ENCODE measurements at places on chromosomes 1 and 21.

DNA sequence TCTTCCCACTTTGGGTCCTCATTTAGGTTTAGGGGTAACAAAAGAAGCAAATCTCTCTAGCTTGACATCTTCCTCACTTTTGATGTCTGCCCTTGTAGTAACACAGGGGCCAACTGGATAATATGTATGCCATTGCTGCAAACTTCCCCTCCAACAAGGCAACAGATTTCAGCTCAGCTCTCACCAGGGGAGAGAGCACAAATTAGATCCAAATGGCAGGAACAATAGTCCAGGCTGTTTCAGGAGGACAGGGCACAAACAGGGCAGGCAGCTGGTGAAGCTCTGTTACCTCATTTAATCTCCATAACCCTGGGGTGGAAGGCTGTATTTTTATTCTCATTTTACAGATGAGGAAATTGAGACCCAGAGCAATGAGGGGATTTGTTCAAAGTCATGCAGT is 4.3 kb upstream of the PIK3R3 start:
- no peak for DNase-seq

- DNase-seq: no peak
Observed at GRCh38 chr1:181028196-181028595, 5.5 kb upstream of the STX6 start.

DNA sequence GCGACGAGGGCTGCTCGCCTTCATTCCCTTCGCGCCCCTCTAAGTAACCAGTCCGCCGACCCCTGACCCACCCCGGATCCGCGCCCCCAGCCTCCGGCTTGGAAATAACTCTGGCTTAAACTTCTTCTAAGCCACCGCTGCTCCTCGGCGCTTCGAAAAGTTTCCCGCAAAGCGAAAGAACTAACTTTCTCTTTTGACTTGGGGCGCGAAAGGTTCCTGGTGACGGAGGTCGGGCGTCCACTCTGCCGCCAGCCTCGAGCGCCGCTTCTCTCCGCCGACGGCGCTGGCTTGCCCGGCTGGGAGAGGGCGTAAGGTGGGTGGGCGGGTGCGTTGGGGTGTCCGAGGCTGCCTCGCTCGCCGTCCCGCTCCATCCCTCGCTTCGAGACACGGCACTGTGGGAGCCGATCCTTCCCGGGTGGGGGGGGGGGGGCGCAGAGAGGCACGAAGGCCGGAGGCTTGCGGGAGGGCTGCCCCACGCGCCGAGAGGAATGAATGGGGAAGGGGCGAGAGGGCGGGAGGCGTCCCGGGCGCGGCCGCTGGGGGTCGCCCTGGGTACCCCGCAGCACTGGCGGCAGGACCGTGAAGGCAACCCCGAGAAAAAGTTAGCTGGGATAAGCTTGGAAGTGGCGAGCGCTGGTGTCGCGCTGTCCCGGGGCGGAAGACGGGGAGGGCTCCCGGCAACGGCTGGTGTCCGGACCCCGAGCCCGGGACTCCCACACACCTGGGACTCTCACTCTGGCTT is 569 bp downstream of the ATF3 start:
- peak; percentile 59 for DNase-seq

GRCh38 chr1:101175886-101176285 is 60.9 kb upstream of the S1PR1 start:
- DNase-seq: no peak

DNA sequence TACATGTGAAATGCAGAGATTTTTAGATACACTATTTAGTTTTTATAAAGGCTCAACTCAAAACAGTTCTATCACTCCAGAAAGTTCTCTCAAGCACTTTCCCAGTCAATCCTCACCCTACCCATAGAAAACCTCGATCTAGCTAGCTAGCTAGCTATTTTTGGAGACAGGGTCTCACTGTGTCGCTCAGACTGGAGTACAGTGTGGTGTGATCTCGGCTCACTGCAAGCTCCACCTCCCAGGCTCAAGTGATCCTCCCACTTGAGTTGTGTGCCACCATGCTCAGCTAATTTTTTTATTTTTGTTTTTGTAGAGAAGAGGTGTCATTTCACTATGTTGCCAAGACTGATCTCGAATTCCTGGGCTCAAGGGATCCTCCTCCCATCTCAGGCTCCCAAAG is 236.9 kb downstream of the RERE start:
- DNase-seq: no peak

GRCh38 chr1:231027136-231027925 is 12.7 kb downstream of the FAM89A start:
- DNase-seq: no peak

- no peak for DNase-seq
Observed at GRCh38 chr21:42739061-42739931, 85.9 kb downstream of the PDE9A start.

- no peak for DNase-seq
Observed at GRCh38 chr1:167488786-167489185, 29.5 kb downstream of the CD247 start.

GRCh38 chr1:13929313-13929712 is 229.3 kb downstream of the PRDM2 start:
- DNase-seq: no peak

DNA sequence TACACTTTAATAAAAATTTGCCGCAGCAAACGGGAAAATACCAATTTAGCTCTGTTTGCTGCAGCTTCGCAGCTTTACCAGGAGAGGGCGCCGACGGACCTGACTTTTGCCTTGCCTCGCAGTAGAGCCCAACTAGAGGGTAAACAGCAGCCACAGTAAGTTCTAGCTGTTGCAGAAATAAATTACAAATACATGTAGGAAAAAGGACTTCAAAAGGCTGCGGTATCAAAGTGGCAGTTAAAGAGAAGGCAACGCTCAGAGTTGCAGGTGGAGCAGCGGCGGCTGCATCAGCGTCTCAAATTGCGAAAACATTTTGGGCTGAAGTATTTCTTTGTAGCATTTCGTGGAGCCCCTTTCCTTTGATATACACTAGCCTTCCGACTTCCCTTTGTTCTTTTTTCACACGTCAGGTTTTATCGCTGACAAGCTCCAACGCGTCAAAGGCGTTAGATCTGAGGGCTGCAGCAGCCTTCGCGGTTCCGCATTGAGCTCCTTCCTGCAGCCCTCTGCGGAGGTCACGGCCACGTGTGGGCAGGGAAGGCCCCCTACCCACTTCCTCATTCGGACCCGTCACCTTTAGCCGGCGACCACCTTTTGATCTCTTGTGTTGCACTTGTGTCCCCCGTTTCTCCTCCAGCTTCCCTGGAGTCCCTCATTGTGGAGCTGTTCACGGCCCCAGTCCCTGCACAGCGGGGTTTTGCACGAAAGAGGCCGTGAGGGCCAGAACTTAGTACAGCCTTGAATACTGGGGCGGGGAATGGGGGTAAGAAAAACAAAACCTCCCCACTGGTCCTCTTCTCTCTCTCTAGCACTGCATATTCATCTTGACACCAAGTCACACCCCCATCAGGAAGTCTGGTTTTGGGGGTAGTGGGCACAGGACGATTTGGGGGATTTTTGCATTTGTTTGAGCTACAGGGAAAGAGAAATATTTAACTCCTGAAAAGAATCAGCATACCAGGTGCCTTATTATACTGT is 72.8 kb downstream of the S1PR1 start:
- peak; percentile 47 for DNase-seq

DNA sequence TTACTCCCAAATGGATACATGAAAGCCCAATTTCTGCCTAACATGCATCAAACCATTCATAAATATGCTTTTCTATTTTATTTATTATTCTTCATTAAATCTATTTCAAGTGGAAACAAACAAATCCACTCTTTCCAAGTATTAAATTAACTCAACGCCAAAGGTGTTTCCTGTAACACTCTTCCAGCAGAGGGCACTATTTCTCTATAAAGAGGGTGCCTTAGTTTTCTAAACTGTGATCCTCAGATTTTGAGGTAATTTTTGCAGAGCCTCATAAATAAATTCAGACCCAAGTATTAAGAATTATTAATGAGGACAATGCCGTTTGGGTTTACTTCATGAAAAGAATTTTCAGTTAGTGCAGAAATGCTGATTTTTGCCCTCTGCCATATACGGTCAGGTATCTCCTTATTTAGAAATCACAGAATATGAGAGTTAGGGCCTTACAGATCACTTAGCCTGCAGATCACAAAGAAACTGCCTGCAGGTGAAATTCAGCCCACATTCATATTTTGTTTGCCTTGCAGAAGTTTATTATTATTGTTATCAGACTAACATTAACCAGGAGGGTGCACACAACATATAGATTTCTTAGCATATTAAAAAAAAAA is 40.1 kb upstream of the MYSM1 start:
- peak; percentile 65 for DNase-seq

DNA sequence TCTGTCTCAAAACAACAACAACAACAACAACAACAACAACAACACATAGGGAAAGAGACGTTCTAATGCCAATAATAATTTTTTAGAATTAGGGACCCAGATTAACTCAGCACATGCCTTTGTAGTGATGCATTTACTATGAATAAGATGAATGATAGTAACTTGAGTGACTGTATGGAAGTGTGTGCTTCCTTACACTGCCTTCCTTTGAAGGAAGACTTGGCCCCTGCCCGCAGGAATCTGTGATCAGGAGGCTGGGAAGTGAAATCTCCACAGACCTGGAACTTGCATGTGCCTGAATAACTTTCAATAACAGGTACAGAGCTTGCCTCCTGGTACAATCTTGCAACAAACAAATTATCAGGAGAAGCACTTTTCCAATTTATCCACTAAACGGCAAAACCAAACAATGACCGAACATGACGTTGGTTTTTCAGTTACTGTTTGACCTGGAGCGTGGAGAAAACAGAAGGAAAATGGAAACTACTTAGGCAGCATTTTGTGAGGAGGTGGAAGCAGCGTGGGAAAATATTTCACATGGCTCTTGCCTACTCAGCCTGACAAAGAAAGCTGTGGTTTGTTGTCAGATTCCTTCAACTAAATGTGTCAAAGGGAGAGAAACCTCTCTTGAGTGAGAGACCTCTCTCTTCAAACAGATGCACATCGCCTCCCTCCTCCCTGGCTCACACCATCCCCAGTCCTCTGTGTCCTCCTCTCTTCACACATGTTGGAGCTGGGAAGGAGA is 10.1 kb upstream of the ABCA4 start:
- DNase-seq: peak; percentile 37

- DNase-seq: no peak
Observed at GRCh38 chr1:229119876-229120275, 151.0 kb upstream of the RAB4A start.

GRCh38 chr1:85451236-85451830 is 13.6 kb downstream of the DDAH1 start:
- no peak for DNase-seq

GRCh38 chr21:45411810-45412206 is 6.8 kb downstream of the COL18A1 start:
- DNase-seq: no peak

- peak; percentile 47 for DNase-seq
Observed at GRCh38 chr1:182279724-182280503, 111.7 kb downstream of the GLUL start.

- DNase-seq: peak; percentile 28
Observed at GRCh38 chr1:40876891-40877290, 14.7 kb upstream of the CITED4 start.

DNA sequence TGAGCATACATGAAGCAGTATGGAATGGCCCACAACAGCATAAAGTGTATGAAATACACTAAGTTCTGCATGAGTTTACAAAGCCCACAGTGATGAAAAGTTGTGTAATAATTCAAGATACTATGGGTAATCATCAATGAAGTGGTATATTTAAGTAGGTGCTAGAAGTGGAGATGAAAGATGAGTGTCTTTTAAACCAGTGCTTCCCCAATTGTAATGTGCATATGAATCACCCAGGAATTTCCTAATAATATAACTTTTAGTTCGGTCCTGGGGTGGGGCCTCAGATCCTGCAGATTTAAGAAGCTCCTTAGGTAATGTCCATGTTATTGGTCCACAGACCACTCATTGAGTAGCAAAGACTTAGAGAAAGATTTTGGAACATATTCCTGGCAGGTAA is 184.9 kb downstream of the DUSP10 start:
- no peak for DNase-seq

- peak; percentile 39 for DNase-seq
Observed at GRCh38 chr1:184664042-184664660, 90.5 kb downstream of the EDEM3 start.

DNA sequence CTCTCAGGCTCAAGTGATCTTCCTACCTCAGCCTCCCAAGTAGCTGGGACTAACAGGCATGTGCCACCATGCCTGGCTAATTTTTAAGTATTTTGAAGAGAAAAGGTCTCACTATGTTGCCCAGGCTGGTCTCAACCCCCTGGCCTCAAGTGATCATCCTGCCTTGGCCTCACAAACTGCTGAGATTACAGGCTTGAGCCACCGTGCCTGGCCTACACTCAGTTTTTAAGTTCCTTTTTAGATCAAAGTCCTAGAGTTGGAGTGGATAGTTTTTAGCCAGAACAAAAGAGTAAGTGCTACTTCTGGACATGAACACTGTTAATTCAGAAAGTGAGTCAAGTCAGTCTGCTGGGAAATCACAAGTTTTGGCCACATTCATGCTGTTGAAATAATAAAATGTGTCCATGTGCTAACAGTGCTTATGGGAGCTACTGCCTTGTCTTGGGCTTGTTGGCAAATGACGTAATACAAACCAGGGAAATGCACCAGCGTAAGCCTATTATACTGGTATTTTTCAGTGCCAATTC is 84.2 kb downstream of the NDUFS5 start:
- DNase-seq: peak; percentile 60

GRCh38 chr1:153262462-153263157 is 3.1 kb downstream of the LORICRIN start:
- DNase-seq: no peak

DNA sequence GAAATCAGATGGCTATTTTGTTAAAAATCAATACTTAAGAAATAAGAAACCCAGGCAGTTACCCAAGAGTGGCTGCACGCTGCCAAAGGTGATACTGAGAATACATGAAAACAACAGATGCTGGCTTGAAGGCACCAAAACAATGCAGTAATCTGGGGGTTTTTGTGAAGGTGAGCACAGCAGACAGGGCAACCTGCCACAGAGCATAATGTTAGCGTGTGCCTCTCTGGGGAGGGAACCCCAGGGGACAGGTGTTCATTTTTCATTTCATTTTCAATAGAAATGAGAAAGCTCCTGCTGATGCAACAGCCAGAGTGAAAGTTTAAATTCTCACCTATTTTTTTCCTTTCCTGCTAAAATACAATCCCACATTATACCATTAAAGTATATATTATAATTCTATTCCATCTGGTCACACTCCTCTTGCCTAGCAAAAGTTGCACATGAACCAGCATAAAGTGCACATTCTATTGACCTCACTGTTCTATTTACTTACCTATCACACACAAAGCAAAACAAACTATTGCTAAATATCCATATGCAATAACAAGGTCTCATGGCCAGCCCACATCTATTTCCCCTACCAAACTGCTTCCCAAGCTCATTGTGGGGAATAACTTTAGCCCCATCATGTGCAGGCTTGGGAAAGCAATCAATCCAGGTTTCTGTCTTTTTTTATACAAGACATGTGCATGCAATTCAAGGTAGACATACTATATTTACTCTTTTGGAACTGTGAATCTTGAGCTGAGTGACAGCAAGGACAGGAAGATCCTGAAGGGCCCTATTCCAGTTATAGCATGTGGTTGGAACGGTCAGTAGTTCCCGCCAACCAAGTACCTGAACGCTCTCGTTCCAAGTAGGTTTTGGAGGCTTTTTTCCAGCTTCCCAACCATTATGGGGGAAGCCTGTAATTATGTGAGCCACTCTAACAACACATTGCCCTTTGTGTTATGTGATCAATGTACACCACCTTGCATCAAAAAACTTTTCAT is 173.6 kb downstream of the RERE start:
- no peak for DNase-seq

GRCh38 chr1:207579436-207579799 is 65.5 kb upstream of the CR1L start:
- peak; percentile 61 for DNase-seq

GRCh38 chr1:231721436-231721835 is 94.8 kb downstream of the DISC1 start:
- DNase-seq: no peak

Measured in RPMI7951 (cell line).